Lung (tissue), 17 donors: ENCODE measurements at places on chromosomes 3 and 15. TPM values are rescaled to one million over a fixed set of nuclear protein-coding genes. Genes with fewer than 3 reads are reported as not detected.

CD200R1 gene
- total RNA-seq = 2.2 TPM

IGSF10 gene
- total RNA-seq = 62.9 TPM

ZNF385D gene
- total RNA-seq = 30.9 TPM

TMC3 gene
- 0.03 TPM for total RNA-seq

GPR62 gene
- not detected for total RNA-seq

GRCh38 chr3:11917051-11917450 is 70.4 kb upstream of the TAMM41 start:
- H3K4me3 ChIP-seq = no peak overlapping the region
- no peak overlapping the region for H3K27ac ChIP-seq
- DNase-seq = no peak

DNA sequence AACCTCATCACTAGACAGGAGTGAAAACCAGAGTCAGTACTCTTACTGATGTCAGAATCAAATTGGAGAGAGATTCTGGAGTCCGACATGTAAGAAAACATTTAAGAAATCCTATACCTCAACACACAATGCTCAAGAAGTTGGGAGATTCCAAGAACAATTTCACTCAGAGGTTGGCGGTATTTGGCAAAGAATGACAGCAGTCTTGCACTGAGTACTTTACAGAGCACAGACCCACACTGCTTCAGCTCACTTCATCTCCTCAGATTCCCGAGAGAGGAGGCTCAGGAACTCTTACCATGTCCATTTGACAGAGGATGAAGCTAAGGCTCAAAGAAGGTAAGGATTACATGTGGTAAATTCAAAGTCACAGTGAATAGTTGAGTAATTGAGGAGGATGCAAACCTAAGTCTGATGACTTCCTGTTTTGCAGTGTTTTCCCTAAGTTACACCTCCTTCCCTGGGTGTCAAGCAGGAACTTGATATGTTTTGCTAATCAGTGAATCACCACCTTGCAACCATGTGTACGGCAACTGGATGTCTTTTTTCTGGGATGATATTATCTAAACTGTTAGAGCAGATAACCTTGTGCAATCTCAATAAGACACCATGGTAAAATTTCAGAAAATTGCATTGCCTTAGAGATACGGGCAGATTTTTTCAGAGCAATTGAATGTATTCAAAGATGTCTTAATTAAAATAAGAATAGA is 61.3 kb upstream of the MME start:
- no peak overlapping the region for H3K27ac ChIP-seq
- H3K36me3 ChIP-seq = no peaks in the 10 kb centered on the region
- no peak for DNase-seq
- no peak overlapping the region for H3K4me3 ChIP-seq
- no peaks in the 10 kb centered on the region for H3K27me3 ChIP-seq

GRCh38 chr3:127161236-127161635 is 31.7 kb upstream of the PRR23E start:
- H3K27ac ChIP-seq = no peak overlapping the region
- H3K4me1 ChIP-seq = no peaks in the 10 kb centered on the region
- no peak for DNase-seq
- no peaks in the 10 kb centered on the region for H3K27me3 ChIP-seq
- no peaks in the 10 kb centered on the region for H3K36me3 ChIP-seq

- no peak overlapping the region for H3K27ac ChIP-seq
- no peaks in the 10 kb centered on the region for H3K27me3 ChIP-seq
- H3K36me3 ChIP-seq = no peaks in the 10 kb centered on the region
- no peak for DNase-seq
Observed at GRCh38 chr3:191688756-191689433, 227.9 kb downstream of the PYDC2 start.

- H3K27me3 ChIP-seq = no peaks in the 10 kb centered on the region
- H3K27ac ChIP-seq = no peak overlapping the region
- H3K36me3 ChIP-seq = peaks cover 6% of the 10 kb centered on the region
- H3K4me3 ChIP-seq = no peak overlapping the region
- H3K4me1 ChIP-seq = peaks cover 8% of the 10 kb centered on the region
Observed at GRCh38 chr3:105836533-105836932, 32.3 kb downstream of the CBLB start.

GRCh38 chr3:72407766-72408165 is 440.5 kb downstream of the SHQ1 start:
- H3K4me3 ChIP-seq = no peak overlapping the region
- no peak for DNase-seq
- H3K27me3 ChIP-seq = no peaks in the 10 kb centered on the region
- peaks cover 8% of the 10 kb centered on the region for H3K4me1 ChIP-seq
- no peaks in the 10 kb centered on the region for H3K36me3 ChIP-seq
- no peak overlapping the region for H3K27ac ChIP-seq

GRCh38 chr15:78853500-78853899 is 19.2 kb upstream of the MORF4L1 start:
- no peaks in the 10 kb centered on the region for H3K36me3 ChIP-seq
- no peak overlapping the region for H3K4me3 ChIP-seq
- H3K27ac ChIP-seq = no peak overlapping the region
- no peak for DNase-seq
- H3K4me1 ChIP-seq = no peaks in the 10 kb centered on the region
- H3K27me3 ChIP-seq = no peaks in the 10 kb centered on the region

- no peak overlapping the region for H3K27ac ChIP-seq
- H3K36me3 ChIP-seq = no peaks in the 10 kb centered on the region
- H3K27me3 ChIP-seq = no peaks in the 10 kb centered on the region
Observed at GRCh38 chr3:87615506-87615905, 339.1 kb upstream of the POU1F1 start.

DNA sequence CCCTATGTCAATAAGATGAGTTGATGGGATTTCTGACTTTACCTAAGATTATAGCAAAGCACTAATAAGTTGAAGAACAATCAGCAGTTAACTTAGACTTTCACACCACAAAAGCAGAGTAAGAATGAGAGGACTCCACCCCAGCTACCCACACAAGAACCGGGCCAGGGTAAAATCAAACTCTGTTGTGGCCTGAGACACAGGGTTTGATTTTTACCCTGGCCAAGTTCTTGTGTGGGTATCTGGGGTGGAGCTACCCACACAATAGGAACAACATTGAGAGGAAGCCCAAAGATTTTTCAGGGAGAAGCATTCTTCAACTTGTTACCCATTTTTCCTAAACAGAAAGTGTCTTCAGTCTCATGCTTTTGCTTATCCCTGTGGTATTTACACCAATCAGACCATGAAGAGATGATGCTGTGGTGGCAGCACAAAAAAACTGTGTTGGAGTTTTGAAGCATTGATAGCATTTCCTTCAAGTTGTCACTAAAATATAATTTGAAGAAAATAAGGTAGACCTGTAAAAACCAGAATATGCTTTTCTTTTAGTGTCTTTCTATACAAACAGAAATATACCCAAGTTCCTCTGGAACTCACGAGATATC is 25.6 kb downstream of the CPOX start:
- H3K4me1 ChIP-seq = no peaks in the 10 kb centered on the region
- DNase-seq = no peak
- no peaks in the 10 kb centered on the region for H3K27me3 ChIP-seq
- no peak overlapping the region for H3K4me3 ChIP-seq
- H3K36me3 ChIP-seq = no peaks in the 10 kb centered on the region

DNA sequence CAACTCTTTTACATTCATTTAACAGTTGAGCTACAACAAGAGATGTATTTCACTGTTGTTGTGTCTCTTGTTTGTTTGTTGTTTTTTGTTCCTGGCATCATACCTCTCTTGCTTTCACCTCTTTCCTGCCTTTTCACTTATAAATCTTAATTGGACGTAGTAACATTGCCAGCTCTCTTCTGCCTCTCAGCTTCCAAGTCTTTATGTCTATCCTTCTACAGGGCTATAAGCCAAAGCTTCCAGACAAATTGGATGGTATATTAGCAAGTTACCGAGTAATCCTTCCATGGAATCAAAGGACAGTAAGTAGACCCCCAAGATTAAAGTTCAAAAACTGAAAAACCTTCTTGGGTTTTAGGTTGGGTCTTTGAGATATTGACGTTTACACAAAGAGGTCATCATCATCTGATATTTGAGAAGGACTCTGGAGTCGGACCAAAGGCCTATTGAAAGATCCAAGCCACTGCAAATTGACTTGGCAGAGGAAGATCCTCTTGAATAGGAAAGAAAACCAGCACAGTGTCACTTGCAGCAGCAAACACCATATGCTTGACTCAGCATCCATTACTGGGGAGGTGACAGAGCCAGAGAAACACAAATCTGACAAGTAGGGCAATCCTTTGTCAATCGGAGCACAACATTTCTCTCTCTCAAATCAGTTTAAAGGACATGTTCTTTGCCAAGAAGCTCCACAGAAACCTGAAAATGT is 648.5 kb upstream of the NR2F2 start:
- H3K27me3 ChIP-seq = no peaks in the 10 kb centered on the region
- no peak overlapping the region for H3K4me3 ChIP-seq
- no peaks in the 10 kb centered on the region for H3K4me1 ChIP-seq
- no peak overlapping the region for H3K27ac ChIP-seq
- no peaks in the 10 kb centered on the region for H3K36me3 ChIP-seq

DNA sequence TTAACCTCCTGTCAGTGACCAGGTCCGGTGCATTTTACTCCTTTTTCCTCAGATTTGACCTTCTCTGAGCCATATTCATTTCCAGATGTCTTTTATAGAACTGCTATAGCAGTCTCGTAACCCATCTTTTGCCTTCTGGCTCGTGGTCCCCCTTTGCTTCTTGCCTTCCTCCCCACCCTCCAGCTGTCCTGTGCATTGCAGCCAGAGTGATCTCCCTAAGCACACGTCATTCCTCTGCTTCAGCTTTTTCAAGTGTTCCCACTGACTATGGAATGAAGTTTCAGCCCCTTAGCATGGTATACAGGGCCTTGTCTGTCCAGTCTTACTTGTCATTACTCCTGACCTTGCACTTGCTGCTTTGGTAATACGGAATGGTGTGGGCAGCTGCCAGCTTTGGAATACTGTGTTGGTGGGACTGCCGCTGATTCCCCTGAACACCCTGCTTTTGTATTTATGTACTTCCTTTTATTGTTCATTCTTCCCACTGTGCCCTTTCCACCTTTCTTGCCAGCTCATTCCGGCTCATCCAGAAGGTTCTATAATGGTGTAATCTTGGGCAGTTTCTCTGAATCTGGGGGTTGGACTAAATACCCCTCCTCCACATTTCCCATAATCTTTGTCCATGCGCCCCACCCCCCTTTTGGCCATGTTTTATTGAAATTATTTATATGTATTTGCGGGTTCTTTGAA is 38.9 kb downstream of the SLC25A26 start:
- no peaks in the 10 kb centered on the region for H3K27me3 ChIP-seq
- DNase-seq = no peak
- H3K4me3 ChIP-seq = no peak overlapping the region
- peaks cover 5% of the 10 kb centered on the region for H3K36me3 ChIP-seq
- H3K27ac ChIP-seq = no peak overlapping the region

GRCh38 chr15:60701261-60702019 is 222.5 kb upstream of the ICE2 start:
- H3K27me3 ChIP-seq = no peaks in the 10 kb centered on the region
- H3K4me1 ChIP-seq = no peaks in the 10 kb centered on the region
- no peak overlapping the region for H3K27ac ChIP-seq
- H3K36me3 ChIP-seq = no peaks in the 10 kb centered on the region

GRCh38 chr3:41431386-41431785 is 232.1 kb downstream of the CTNNB1 start:
- DNase-seq = no peak
- H3K4me1 ChIP-seq = no peaks in the 10 kb centered on the region
- H3K27me3 ChIP-seq = no peaks in the 10 kb centered on the region
- no peaks in the 10 kb centered on the region for H3K36me3 ChIP-seq
- H3K4me3 ChIP-seq = no peak overlapping the region
- H3K27ac ChIP-seq = no peak overlapping the region

GRCh38 chr3:124997303-124998246 is 58.2 kb downstream of the HEG1 start:
- H3K27me3 ChIP-seq = no peaks in the 10 kb centered on the region
- no peak overlapping the region for H3K27ac ChIP-seq
- peaks cover 42% of the 10 kb centered on the region for H3K36me3 ChIP-seq
- no peak for DNase-seq

- H3K27me3 ChIP-seq = no peaks in the 10 kb centered on the region
- no peak for DNase-seq
- H3K4me1 ChIP-seq = peaks cover 1% of the 10 kb centered on the region
- H3K27ac ChIP-seq = no peak overlapping the region
- H3K4me3 ChIP-seq = no peak overlapping the region
Observed at GRCh38 chr15:80509800-80510199, 105.6 kb downstream of the ARNT2 start.
